ENCODE measurements at places on chromosomes 3 and 15.

DNA sequence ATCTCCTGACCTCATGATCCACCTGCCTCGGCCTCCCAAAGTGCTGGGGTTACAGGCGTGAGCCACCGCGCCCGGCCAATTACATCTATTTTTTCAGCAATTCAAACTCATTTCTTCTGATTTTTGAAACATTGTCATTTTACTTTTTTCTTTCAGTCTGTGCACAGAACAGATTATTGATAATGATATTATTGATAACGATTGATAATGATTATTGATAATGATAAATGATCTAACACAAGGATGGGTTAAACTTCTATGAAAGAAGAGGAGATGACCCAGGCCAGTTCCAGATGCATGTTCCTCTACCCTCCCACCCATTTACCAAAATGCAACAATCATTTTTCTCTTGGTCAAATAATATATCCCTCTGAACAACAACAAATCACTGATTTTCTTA is 118.0 kb downstream of the CTNNB1 start:
- no peak for DNase-seq

- no peak for DNase-seq
These were observed 3.6 kb downstream of the ZNF385D start for GRCh38 chr3:21747376-21747775.

DNA sequence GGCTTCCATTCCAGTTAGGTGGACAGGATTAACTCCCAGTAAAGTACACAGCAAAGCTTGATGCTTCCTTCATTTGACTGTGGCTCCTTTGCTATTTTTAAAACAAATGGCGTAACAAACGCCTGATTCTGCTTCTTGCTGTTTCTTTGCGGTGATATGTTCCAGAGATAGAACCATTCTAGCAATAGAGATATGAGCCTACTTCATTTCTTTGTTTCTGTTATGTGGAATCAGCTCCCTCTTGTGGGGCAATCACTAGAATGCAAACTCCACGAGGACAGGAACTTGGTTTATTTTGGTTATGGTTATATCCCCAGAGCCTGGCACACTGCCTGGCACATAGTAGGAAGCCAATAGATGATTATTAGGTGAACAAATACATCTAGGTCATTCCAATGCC is 122.6 kb upstream of the SLC6A11 start:
- DNase-seq: no peak

- DNase-seq: peak; percentile 17
These were observed 738.4 kb upstream of the ALCAM start for GRCh38 chr3:104628185-104628789.

DNA sequence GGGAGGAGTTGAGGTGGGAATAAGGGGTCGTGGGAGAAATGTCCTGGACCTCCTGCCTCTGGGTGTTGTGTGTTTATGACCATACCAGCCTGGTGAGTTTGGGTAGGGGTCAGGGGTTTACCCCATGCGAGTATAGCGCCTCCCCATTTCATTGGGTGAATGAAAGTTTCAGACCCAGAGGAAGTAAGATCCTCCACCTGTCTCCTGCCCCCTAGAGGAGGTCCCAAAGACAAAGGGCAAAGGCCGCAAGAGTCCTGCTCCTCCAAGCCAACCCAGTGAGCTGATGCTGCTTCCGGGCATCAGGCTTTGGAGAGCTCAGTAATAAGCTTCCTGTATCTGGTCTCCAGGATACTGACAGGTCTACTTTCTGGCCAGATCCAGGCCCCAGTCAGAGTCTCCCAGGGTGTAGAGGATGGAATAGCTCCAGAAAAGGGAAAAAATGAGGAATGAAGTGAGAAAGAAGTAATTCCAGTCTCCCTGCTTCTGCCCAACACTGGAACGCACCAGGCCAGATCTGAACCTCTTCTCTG is 6.4 kb upstream of the TBC1D21 start:
- no peak for DNase-seq
